Activated CD4-positive, alpha-beta T cell treated with anti-CD3 and anti-CD28 coated beads, Interleukin-2, amount 10 ng/mL, durations not matched to agents 7 days and 5 days (primary cell): ENCODE measurements at places on chromosomes 16 and 17. TPM values are rescaled to one million over a fixed set of nuclear protein-coding genes. Genes with fewer than 3 reads are reported as not detected.

Gene NRN1L
- total RNA-seq = 2.5 TPM

Gene CLDN9
- not detected for total RNA-seq

Gene FOXF1
- total RNA-seq = not detected

Gene MYCBPAP
- total RNA-seq = 3.0 TPM

Gene TMED6
- total RNA-seq = 1.0 TPM

DNA sequence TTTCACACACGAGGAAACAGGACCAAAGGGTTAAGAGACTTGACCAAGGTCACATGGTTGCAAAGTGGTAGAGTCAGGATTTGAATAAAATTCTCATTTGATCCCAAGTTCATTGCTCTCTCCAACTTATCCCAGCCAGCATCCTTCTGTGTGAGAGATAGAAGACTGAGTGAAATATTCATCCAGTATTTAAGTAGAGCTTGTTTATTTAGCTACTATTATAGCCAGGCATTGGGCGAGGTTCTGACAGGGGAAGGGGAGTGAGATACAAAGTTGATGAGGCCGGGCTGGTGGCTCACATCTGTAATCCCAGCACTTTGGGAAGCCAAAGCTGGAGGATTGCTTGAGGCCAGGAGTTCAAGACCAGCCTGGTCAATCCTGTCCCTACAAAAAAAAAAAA lies 4.4 kb downstream of the ITGAL start:
- no peaks in the 10 kb centered on the region for H3K27me3 ChIP-seq
- no peak overlapping the region for H3K4me3 ChIP-seq
- no peak for DNase-seq
- H3K36me3 ChIP-seq = peaks cover 80% of the 10 kb centered on the region
- H3K27ac ChIP-seq = peak overlapping the region; percentile 43

DNA sequence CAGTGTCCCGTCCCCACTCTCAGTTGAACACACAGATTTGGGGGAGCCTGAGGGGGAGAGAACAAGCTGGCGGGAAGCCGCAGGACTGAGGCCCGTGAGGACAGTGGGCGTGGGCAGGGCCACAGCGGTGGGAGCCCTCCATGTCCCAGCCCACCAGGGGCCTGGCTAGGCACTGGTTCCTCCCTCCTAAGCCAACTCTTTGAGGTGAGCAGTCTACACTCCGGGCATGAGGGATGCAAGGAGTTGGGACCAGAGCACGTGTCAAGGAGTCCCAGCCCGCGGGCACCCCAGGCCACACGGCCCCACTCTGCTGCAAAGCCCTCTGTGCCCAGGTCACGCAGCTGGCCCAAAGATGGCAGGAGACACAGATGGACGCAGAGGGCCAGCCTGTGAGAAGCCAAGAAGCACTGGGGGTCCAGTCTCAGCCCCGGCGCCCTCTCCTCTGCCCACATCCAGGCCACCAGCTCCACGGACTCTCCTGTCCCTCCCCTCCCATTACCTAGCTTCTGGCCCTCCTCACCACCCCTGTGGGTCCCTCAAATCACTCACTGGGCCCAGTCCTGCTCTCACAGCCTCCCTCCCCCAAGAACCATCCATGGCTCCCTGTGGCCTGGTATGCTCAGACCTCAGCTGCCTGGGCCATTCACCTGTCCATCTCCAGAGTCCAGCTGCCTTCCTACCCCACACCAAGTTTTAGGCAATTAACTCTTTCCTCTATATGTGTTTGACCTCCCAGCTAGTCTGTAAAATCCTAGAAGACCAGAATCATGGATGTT lies 206.5 kb downstream of the RBFOX3 start:
- no peak for DNase-seq
- H3K27me3 ChIP-seq = peaks cover 38% of the 10 kb centered on the region
- H3K27ac ChIP-seq = no peak overlapping the region
- H3K4me1 ChIP-seq = peaks cover 11% of the 10 kb centered on the region

- no peak overlapping the region for H3K27ac ChIP-seq
- DNase-seq = no peak
- H3K4me1 ChIP-seq = peaks cover 29% of the 10 kb centered on the region
- no peaks in the 10 kb centered on the region for H3K27me3 ChIP-seq
- peaks cover 20% of the 10 kb centered on the region for H3K36me3 ChIP-seq
- H3K4me3 ChIP-seq = no peak overlapping the region
Observed at GRCh38 chr16:17334096-17334495, 136.7 kb downstream of the XYLT1 start.

DNA sequence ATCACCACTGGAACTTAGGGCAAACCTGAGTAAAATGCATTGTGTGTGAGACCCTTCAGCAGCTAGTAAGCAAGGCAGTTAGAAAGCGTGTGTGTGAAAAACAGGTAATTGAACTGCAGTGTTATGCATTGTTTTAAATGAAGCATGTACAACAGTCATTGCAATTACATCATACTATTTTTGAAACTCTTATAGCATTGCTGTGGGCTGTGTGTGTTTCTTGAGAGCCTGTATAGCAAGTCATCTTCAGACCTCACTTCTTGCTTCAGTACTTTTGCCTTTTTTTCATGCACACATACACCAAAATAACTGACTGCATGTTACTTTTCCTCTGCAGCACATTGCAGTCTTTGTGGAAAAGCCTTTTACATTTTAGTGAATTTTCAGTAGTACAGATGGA lies 19.2 kb downstream of the PTRH2 start:
- no peaks in the 10 kb centered on the region for H3K27me3 ChIP-seq

- no peak overlapping the region for H3K27ac ChIP-seq
- DNase-seq = no peak
- no peaks in the 10 kb centered on the region for H3K4me1 ChIP-seq
- no peaks in the 10 kb centered on the region for H3K36me3 ChIP-seq
- H3K27me3 ChIP-seq = no peaks in the 10 kb centered on the region
- no peak overlapping the region for H3K4me3 ChIP-seq
Observed at GRCh38 chr17:9138161-9138717, 116.9 kb downstream of the NTN1 start.

DNA sequence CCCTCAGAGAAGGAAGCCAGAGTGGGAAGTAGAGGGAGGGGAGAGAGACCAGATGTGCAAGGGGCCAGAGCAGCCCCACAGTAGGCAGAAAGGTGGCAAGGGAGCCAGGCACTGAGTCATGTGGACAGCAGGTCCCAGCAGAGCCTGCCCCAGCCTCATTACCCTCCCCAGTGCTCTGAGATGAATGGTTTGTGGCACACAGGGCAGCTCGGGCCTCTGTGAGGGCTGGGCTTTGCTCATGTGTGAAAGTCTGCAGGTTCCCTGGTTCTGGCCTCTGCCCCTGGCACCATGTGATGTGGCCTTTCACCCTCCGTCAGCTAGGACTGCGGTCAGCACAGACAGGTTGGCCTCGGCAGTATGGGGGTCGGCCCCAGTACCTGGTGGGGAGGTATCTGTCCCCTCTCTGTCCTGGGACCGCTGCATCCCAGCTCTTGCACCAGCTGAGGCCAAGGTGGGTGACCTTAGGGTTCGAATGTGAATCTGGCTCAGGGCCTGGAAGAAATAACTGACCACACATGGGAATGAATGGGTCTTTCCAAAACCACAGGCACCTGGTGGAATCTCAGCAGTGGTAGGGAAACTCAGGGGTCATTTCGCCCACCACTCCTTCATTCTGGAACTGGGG lies 8.9 kb downstream of the LRRC75A start:
- H3K27me3 ChIP-seq = peaks cover 2% of the 10 kb centered on the region
- DNase-seq = no peak
- no peaks in the 10 kb centered on the region for H3K36me3 ChIP-seq
- H3K27ac ChIP-seq = no peak overlapping the region
- no peaks in the 10 kb centered on the region for H3K4me1 ChIP-seq
- H3K4me3 ChIP-seq = no peak overlapping the region

- no peak overlapping the region for H3K4me3 ChIP-seq
- no peaks in the 10 kb centered on the region for H3K4me1 ChIP-seq
- H3K27ac ChIP-seq = no peak overlapping the region
- no peak for DNase-seq
Observed at GRCh38 chr17:66949501-66949900, 15.0 kb upstream of the CACNG4 start.

DNA sequence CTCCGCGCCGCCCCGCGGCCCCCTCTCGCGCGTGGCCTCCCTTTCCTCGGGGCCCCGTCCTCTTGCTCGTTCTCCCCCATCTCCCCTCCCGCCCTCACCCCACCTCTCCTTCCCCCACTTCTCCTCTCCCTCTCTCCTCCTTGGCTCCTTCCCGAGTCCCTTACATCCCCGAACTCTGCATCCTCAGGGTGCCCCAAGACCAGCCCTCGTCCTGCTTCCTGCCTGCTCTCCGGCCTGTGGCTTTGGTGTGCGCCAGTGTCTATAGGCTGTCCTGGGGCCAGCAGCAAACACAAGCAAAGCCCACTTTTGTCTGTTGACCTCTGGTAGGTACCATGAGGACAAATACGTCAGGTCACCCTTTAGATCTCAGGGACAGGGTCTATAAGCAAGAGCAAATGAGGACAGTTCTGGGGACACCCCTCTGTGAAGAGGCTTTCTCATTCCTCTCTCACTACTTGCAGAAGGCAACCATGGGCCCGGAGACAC lies 284 bp upstream of the COPZ2 start:
- H3K27ac ChIP-seq = peak overlapping the region; percentile 61
- peak overlapping the region; percentile 73 for H3K4me3 ChIP-seq
- H3K27me3 ChIP-seq = peaks cover 35% of the 10 kb centered on the region
- H3K4me1 ChIP-seq = peaks cover 20% of the 10 kb centered on the region

DNA sequence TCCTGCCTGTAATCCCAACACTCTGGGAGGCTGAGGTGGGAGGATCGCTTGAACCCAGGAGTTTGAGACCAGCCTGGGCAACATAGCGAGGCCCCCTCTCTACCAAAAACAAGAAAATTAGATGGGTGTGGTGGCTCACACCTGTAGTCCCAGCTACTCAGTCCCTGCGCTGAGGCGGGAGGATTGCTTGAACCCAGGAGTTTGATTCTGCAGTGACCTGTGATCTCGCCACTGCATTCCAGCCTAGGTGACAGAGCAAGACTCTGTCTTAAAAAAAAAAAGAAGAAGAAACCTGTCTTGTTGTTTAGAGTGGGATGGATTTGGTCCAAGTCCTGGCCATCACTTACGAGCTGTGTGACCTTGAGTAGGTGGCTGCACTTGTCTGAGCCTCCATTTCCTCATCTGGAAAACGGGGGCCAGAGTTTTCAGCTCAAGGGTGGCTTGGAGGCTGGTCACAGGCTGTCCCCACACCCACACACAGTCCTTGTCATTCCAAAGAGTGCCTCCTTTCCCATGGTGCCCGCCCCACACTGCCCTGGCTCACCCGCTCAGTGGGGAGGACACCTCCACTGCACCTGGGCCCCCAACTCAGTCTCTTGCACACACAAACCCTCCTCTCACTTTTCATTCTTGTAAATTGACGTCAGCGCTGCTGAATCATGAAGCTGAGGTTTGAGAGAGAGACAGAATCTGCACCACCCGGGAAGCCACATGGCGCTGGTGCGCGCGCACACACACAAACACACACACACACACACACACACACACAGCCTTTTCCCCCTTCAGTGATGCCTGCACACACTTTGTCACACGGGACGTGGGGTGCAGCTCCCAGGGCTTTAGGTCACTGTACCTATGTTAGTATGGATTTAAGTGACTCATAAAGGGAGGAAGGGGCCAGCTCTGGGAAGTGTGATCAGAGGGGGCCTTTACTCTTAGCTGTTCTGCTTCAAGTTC lies 4.2 kb downstream of the SOCS1 start:
- H3K27me3 ChIP-seq = no peaks in the 10 kb centered on the region
- peak; percentile 83 for DNase-seq
- H3K36me3 ChIP-seq = peaks cover 74% of the 10 kb centered on the region
- H3K4me3 ChIP-seq = peak overlapping the region; percentile 92
- H3K4me1 ChIP-seq = peaks cover 53% of the 10 kb centered on the region

DNA sequence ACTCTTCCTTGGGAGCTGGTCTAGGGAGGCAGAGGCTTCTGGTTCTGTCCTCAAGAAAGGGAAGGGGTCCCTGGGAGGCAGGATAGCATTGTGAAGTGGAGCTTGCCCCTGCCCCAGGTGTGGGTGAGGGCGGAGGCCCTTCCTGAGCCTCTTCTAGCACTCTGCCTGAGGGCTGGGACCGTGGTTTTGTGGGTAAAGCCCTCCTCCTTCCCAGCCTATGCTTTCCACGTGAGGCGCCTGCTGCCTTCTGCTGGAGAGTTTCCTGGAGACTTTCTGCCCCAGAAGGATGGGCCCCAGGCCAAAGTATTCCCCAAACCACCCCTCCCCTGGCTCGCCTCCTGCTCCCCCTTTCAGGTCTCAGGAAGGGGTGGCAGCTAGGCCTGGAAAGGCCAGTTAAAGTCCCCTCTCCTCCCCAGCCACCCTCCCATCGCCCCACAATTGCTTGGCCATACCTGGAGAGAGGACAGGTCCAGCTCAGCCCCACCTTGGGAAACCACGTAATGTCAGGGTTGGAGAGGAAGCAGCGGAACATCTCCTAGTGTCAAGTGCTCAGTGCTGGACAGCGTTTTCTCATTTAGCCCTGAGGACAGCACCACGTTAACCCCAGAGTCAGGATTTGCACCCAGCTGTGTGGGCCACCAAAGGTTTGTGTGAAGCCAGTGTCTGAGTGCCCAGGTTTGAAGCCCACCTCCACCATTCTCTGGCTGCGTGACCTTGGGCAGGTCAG lies 5.6 kb downstream of the SBK1 start:
- H3K27ac ChIP-seq = peak overlapping the region; percentile 82
- H3K4me3 ChIP-seq = peak overlapping the region; percentile 39
- peaks cover 33% of the 10 kb centered on the region for H3K36me3 ChIP-seq
- H3K27me3 ChIP-seq = peaks cover 10% of the 10 kb centered on the region

DNA sequence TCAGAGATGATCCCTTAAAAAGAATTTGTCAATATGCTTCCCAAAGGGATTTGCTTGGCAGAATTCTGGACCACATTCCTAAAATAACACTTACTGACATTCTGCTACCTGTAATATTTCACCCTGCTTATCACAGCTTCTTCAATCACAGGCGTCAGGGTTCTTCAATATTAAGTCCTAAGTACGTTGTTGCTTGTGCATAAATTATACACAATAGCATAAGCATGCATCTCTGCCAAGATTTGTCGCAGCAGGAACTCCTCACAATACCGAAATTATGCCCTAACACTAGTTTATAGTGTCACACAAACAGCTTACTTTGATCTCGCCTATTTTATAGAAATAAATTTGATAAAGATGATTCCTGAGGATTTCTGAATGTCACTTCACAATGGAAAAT lies 48.9 kb downstream of the UBE2G1 start:
- peaks cover 30% of the 10 kb centered on the region for H3K4me1 ChIP-seq
- H3K36me3 ChIP-seq = no peaks in the 10 kb centered on the region
- no peaks in the 10 kb centered on the region for H3K27me3 ChIP-seq
- H3K27ac ChIP-seq = no peak overlapping the region
- no peak for DNase-seq

- DNase-seq = no peak
- no peaks in the 10 kb centered on the region for H3K27me3 ChIP-seq
- H3K4me3 ChIP-seq = no peak overlapping the region
- H3K27ac ChIP-seq = no peak overlapping the region
- no peaks in the 10 kb centered on the region for H3K36me3 ChIP-seq
- H3K4me1 ChIP-seq = peaks cover 8% of the 10 kb centered on the region
Observed at GRCh38 chr16:53530741-53531140, 27.7 kb upstream of the AKTIP start.

DNA sequence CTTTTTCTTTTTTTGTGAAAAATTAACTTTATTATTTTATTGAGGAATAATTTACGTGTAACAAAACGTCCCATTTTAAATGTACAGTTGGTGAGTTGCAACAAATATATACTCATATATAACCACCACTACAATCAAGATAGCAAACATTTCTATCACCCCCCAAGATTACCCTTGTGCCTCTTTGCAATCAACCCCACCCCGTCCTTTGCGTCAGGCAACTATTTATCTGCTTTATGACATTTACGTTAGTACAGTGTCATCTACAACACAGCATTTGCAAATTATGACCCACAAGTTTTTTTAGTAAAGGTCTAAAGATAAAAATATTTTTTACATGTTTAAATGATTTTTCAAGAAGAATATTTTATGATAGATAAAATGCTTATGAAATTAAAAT lies 485.6 kb upstream of the SOX9 start:
- DNase-seq = no peak
- H3K27me3 ChIP-seq = no peaks in the 10 kb centered on the region
- H3K27ac ChIP-seq = no peak overlapping the region
